ENCODE measurements at places on chromosomes 5 and 9. TPM values are rescaled to one million over a fixed set of nuclear protein-coding genes. Genes with fewer than 3 reads are reported as not detected.

GRCh38 chr9:115276621-115277020 lies 158.7 kb upstream of the TNC start:
- DNase-seq: peak; percentile 31

- no peak for DNase-seq
Observed at GRCh38 chr9:132898051-132898450, 19.4 kb downstream of the SPACA9 start.

GRCh38 chr5:2141254-2142000 lies 258.7 kb upstream of the IRX4 start:
- DNase-seq: no peak

- peak; percentile 58 for DNase-seq
Observed at GRCh38 chr5:2742921-2743679, 8.4 kb downstream of the IRX2 start.

DNA sequence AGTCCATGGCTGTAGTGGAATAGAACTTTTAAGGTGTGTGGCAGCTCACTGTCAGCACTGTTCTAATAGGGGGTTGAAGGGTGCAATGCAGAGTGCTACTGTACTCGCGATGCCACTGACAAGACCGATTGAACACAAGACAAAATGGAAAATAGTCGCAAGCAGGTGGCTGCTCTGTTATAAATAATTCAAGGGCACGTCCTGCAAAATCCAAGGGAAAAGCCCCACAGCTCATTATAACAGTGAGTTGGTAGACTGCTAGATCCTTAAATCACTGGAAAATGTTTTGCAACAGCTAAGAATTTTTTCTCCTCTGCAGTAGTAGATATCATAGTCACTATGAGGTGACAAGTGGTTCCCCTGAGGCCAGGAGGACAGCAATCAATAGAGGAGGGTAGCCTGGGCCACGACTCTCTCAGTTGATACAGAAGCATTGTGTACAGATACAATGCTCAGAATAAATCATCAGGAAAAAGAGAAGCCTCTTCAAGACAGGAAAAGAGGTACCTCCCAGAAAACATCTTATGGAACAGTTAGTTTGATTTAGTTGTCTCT lies 926.3 kb downstream of the TLE4 start:
- no peak for DNase-seq

DNA sequence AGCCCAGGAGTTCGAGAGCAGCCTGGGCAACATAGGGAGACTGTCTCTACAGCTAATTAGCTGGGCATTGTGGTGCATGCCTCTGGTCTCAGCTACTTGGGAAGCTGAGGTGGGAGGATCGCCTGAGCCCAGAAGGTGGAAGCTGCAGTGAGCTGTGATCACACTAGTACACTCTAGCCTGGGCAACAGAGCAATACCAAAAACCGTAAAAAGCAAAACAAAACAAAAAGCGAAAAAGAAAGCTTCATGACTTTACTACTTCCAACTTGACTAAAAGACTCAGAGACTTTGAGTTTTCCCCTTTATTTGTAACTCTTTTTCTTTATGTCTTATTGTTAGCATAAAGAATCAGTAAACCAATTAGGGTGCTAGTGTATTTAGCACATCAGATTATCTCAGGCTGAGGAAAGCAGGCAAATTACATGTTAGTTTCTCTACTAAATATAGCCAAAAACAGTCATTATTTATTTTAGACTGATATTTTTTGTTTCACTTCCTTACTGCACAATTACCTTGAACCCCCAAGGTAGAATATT lies 5.4 kb downstream of the RAD17 start:
- no peak for DNase-seq

GRCh38 chr9:105646879-105647594 lies 15.2 kb upstream of the TAL2 start:
- DNase-seq: no peak

DNA sequence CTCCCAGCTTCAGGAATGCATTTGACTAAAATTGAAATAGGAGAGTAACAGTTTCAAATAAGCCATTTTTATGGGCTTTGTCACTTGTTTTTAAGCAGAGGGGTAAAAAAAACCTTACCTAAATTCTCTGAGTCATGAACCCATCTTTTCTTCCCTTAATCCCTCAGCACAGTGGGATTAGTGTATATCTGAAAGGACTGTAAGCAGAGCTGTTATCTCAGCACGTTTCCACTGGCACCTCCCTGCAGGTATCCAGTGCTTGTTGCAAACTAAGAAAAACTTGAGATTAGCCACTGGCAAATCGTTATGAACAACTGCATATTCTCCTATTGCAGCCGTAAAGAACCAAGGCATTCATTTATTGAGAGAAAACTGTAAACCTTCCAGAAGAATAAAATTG lies 872.7 kb downstream of the EFNA5 start:
- DNase-seq: no peak

DNA sequence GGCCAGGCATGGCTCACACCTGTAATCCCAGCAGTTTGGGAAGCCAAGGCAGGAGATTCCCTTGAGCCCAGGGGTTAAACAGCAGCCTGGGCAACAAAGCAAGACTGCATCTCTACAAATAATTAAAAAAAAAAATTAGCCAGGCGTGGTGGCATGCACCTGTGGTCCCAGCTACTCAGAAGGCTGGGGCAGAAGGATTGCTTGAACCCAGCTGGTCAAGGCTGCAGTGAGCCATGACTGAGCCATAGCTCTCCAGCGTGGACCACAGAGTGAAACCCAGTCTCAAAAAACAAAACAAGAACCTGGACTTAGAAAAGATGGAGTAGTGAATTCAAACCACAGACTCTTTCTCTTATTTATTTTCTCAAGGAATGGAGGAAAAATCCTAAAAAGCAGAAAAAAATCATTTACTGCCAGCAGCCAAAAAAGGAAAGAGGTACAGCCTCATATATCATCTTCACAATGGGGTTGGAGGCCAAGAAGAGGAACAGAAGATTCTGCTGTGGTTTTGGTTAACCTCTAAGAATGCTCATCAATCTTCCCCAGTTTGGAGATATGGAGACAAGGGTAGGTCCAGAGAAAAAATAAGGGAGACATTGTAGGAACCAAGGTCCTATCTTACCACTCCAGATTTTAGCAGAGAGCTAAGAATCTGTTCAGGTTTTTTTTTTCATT lies 40.0 kb upstream of the MYO10 start:
- DNase-seq: no peak

DNA sequence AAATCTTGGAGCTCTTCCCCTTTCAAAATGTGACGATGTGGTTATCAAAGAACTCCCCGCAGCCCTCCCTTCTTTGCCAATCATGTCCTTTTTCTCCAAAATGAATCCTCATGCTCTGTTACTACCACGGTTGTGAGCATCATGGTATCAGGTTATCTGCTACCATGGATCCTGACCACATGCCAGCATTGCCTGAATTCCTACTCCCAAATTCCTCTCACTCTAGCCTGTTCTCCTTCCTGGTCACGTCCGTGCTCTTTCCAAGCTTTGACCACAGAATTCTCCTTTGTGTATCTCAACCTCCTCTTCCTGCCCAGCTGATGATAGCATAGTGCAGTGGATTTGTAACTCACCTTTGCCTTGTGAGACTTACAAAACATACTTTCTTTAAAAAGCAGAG lies 59.5 kb upstream of the FBXL7 start:
- DNase-seq: no peak

GRCh38 chr5:41790038-41790776 lies 80.0 kb downstream of the OXCT1 start:
- DNase-seq: peak; percentile 40

DNA sequence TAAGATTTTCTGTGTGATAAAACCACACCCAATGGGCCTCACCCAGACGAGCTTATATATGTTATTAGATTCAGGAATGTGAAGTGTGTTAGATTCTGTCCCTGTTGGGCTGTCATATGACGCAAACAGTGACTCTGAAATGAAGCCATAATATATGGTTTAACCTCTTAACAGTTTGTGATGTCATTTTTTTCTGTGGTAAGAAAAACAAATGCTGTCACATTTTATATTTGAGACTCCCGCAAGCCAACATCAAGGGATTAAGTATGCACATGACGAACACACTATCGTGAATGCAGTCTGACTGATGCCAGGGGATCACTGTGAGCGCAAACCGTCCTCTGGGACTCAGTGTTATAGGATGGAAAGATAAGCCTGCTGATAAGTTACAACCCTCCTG lies 321.7 kb downstream of the SH3GL2 start:
- no peak for DNase-seq

DNA sequence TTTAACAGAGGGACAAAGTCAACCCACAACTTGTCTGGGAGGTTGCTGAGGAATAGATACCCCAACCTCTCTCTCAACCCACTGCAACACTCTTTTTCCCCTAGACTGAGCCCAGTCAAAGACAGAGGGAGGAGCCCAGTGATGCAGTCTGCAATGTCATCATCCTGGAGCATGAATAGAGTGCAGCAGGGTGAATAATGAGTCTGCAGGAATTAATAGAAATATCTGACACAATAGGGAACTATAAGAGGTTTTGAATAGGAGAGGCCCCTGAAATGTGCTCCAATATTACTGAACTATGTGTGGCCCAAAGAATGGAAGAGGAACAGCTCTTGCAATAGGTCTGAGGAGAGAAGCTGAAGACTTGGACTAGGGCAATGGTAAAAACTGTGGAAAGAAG lies 59.1 kb downstream of the PDCD1LG2 start:
- peak; percentile 49 for DNase-seq

DNA sequence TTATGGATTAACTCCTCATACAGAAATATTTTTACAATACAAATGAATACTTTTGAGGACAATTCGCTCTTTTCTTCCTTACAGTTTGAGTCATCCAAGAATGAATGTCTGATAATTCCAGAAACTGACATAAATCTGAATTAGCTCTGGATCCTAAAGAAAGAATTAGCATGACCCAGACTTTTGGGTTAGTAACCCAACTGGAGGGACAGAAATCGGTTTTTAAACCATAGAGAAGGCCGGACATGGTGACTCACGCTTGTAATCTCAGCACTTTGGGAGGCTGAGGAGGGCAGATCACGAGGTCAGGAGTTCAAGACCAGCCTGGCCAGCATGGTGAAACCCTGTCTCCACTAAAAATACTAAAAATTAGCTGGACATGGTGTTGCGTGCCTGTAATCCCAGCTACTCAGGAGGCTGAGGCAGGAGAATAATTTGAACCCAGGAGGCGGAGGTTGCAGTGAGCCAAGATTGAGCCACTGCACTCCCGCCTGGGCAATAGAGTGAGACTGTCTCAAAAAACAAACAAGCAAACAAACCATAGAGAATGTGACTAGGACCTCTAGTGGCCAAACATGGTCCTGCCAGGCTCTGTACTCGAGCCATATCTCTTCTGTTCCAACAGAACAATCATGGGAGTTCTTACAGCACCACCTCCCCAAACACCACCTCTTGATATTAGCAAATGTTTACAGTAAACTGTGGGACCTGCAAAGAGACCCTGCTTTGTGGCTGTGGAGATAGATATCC lies 44.8 kb downstream of the LURAP1L start:
- peak; percentile 34 for DNase-seq

- no peak for DNase-seq
Observed at GRCh38 chr9:82491604-82492003, 503.0 kb downstream of the SPATA31D1 start.

DNA sequence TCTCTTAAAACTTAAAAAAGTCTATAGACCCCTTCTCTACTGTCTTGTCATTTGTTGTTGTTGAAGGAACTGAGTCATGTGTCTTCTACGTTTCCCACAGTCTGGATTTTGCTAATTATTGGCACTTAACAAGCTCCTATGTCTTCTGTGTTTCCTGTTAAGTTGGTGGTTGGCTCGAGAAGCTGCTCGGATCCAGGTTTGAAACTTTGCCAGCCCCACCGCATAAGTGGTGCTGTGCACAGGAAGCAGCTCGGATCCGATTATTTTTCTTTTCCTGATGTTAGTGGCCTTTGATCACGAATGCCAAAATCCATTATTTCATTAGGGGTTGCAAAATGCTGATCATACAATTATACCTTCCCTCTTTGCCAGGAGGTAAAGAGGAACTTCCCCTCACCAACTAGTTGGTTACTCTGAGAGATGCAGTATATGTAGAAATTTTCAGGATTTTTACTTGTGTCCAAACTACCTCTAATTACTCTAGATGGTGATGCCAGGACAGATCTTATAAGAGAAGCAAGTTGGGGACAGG lies 186.5 kb downstream of the NSG2 start:
- no peak for DNase-seq

- peak; percentile 54 for DNase-seq
Observed at GRCh38 chr9:73200694-73201452, 49.2 kb downstream of the ANXA1 start.

DNA sequence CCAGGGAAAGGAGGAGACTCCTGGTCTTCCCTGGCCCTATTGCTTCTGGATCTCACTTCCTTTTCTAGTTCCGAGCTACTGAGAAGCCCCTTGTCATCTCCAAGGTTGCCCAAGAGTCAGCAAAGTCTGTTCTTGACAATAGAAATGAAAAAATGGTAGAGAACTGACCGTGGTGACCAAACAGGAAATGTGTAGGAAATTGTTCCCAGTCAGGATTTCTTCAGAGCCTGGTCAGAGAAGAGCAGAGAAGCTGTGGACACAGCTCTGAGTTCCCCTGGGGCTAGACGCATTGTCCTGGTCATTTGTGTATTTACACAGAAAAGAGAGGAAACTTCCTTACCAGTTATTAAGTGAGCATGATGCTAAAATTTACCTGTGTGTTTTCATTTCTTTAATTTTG lies 35.6 kb downstream of the S1PR3 start:
- DNase-seq: peak; percentile 9

GRCh38 chr5:12522116-12522515 lies 617.9 kb upstream of the CTNND2 start:
- no peak for DNase-seq

- peak; percentile 52 for DNase-seq
Observed at GRCh38 chr5:75558981-75559632, 47.4 kb downstream of the POLK start.

- no peak for DNase-seq
Observed at GRCh38 chr9:137493364-137494103, 34.4 kb upstream of the NSMF start.

- DNase-seq: peak; percentile 68
Observed at GRCh38 chr9:91127653-91128052, 234.1 kb downstream of the AUH start.

GRCh38 chr9:131125038-131125287 lies 423 bp upstream of the NUP214 start:
- no peak for DNase-seq

GRCh38 chr5:160233215-160233614 lies 3.9 kb downstream of the FABP6 start:
- DNase-seq: peak; percentile 26

The LCN12 gene
- not detected for total RNA-seq

The DMRT3 gene
- total RNA-seq: not detected

The ANGPTL2 gene
- 9.0 TPM for total RNA-seq

The PTGDS gene
- total RNA-seq: not detected

The ANKS6 gene
- 14.4 TPM for total RNA-seq

The ABO gene
- total RNA-seq: not detected

The TESK1 gene
- 33.0 TPM for total RNA-seq

The ASS1 gene
- total RNA-seq: 216 TPM

The HACD4 gene
- total RNA-seq: 7.5 TPM

The BARHL1 gene
- not detected for total RNA-seq

The COL27A1 gene
- 3.9 TPM for total RNA-seq

The FBXW5 gene
- 234 TPM for total RNA-seq

The SNX2 gene
- 39.1 TPM for total RNA-seq

The SPATA31D4 gene
- not detected for total RNA-seq

The SPATA31C2 gene
- total RNA-seq: not detected

The PCDHB6 gene
- 0.22 TPM for total RNA-seq

Measured in GM23248 (cell line).